Upper lobe of left lung (tissue), 6 donors: ENCODE measurements at places on chromosomes 7 and 10. TPM values are rescaled to one million over a fixed set of nuclear protein-coding genes. Genes with fewer than 3 reads are reported as not detected.
A peak's percentile ranks its signal among the peaks of the same experiment; 100 is the strongest.

DNA sequence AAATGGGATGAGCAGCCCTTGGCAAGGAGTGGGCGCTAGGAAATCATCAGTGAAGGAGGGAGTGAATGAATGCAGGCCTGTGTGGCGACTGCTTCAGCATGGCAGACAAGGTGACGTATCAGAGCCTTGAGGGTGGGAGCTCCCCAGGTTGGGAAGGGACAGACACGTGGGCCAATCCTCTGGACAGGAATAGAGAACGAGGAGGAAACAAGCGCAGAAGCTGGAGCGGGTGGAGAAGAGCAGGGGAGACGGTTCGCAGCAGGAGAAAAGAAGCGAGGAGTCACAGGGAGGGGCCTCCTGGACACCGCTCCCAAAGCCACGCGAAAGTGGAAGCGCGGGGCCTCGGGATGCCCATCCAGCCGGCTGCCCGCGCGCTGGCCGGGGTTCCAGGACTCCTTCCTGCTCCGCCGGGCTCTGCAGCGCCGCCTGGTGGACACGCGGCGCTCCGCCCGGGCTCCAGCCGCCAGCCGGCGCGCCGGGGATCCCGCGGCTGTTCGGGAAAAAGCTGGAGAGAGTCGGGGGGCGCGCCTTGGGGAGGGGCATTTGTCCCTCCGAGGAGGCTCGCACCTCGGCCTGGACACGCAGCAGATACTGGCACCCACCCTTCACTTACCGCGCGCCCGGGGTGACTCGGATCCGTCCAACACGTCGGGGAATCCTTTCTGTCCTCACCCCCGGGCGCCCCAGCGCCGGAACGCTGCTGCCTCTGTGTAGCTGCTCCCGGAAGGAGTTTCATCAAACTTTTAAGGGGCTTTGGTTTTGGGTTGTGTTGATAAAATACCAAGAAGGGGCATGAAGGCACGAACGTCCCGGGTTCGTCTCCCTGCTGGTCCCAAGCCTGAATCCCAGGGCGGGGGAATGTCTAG, 6.3 kb downstream of the ZNF503 start:
- peak overlapping the region; percentile 98 for H3K27ac ChIP-seq
- DNase-seq: peak; percentile 94
- H3K4me3 ChIP-seq: peak overlapping the region; percentile 74
- no peaks in the 10 kb centered on the region for H3K36me3 ChIP-seq
- no peaks in the 10 kb centered on the region for H3K27me3 ChIP-seq
- H3K4me1 ChIP-seq: peaks cover 15% of the 10 kb centered on the region

DNA sequence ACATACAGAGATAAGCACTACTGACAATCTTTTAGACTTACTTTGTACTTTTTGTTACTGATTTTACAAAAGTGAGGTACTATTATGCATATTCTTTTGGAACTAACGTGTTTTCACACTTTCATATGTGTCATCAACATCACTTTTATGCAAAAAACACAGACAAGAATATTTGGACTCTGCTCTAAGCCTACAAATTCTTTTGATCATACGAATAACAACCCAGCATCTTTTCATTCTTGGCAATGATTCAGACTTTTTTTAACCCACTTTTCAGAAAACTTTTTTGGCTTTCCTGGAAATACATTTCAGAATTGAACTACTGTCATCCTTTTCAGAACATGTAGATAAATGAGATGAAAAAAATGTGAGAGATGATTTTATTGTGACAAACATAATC, 30.2 kb downstream of the USP6NL start:
- no peak overlapping the region for H3K27ac ChIP-seq
- DNase-seq: no peak
- no peaks in the 10 kb centered on the region for H3K4me1 ChIP-seq
- no peaks in the 10 kb centered on the region for H3K36me3 ChIP-seq

Gene TNKS2
- total RNA-seq: 35.8 TPM

Gene PDGFA
- total RNA-seq: 40.1 TPM

- H3K27ac ChIP-seq: no peak overlapping the region
- H3K36me3 ChIP-seq: no peaks in the 10 kb centered on the region
- no peak overlapping the region for H3K4me3 ChIP-seq
- no peaks in the 10 kb centered on the region for H3K4me1 ChIP-seq
Observed at GRCh38 chr10:59287587-59288255, 74.6 kb downstream of the FAM13C start.

DNA sequence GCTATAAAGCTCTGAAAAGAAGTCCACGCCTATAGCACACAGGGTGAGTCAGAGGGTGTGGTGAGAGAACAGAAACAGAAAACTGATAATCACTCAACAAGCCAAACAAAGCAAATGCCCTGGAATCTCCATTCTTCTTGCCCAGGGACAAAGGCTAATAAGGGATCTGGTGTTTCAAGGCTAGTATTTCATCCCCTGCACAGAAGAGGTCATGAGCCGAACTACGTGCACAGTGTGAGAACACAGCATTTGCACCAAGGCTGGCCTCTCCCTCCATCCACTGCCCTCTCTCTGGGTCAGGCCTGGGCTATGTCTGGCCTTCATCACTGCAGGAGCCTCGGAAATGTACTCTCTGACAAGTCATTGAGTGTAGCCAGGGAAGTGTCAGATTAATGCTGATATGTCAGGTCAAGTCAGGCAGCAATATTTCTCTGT, 42.7 kb downstream of the PRR15 start:
- H3K36me3 ChIP-seq: no peaks in the 10 kb centered on the region
- peaks cover 4% of the 10 kb centered on the region for H3K4me1 ChIP-seq
- no peak overlapping the region for H3K4me3 ChIP-seq
- DNase-seq: no peak
- H3K27me3 ChIP-seq: no peaks in the 10 kb centered on the region

Gene TFR2
- total RNA-seq: 2.1 TPM

- H3K4me3 ChIP-seq: no peak overlapping the region
- no peak overlapping the region for H3K27ac ChIP-seq
- H3K27me3 ChIP-seq: no peaks in the 10 kb centered on the region
- H3K36me3 ChIP-seq: no peaks in the 10 kb centered on the region
Observed at GRCh38 chr10:58091886-58092285, 175.8 kb downstream of the IPMK start.

Gene GNAI1
- total RNA-seq: 18.9 TPM

GRCh38 chr7:103947026-103947655, 42.3 kb downstream of the RELN start:
- no peaks in the 10 kb centered on the region for H3K4me1 ChIP-seq
- no peak overlapping the region for H3K27ac ChIP-seq
- no peak overlapping the region for H3K4me3 ChIP-seq
- no peak for DNase-seq

DNA sequence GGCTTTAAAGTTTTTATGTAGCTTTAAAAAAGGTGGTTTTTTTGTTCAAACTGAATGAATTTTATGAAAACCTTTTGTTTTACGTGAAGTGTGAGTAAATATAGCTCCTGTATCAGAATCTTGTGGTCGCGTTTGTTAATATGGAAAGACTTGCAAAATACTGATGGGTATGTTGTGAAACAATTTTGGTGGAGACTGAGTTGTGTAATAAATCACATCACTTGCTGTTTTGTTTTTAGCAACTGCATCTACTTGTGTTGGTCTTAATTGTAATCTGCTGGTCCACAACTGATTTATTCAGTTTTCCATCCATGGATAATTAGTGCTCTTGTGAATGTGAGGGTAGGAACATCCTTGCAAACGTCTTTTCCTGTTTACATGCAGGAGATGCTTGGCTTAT, 10.5 kb downstream of the PLXDC2 start:
- DNase-seq: no peak
- H3K27ac ChIP-seq: peak overlapping the region; percentile 48
- H3K36me3 ChIP-seq: no peaks in the 10 kb centered on the region
- H3K4me1 ChIP-seq: peaks cover 28% of the 10 kb centered on the region

DNA sequence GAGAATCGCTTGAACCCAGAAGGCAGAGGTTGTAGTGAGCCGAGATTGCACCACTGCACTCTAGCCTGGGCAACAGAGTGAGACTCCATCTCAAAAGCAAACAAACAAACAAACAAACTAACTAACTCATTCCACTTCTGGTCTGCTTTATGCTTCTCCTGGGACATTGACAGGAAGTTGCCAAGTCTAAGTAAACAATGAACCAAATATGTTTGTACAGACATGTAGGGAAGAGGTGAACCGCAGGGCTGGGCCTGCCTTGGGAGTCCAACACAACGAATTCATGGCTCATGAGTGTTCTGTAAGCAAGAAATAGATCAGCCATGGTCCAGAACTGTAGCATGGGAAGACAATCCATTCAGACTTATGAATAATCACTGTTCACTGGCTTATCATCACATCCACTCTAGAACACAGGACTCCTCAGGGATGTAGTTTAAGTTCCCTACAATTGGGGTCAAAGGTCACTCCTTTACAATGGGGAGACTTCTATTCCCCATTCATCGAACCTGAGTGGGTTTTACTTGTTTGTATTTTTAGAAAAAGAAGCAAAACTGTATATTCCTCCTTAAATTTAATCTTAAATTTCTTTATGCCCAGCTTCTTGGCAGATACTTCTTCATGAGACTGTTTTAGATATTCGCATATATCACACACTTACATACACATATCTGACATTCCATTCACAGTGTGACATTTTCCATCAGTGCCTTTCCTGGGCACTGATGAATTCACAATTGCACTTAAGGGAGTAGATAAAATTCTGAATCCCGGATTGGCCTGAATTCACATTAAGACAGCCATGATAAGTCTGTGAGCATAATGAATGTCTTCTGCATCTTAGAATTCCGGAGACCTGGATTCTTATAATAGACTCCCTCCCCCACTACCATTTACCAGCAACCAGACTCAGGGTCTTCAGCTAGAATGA, 159.1 kb upstream of the EEPD1 start:
- H3K4me3 ChIP-seq: no peak overlapping the region
- H3K27ac ChIP-seq: no peak overlapping the region
- H3K4me1 ChIP-seq: no peaks in the 10 kb centered on the region

Gene ZNRF2
- total RNA-seq: 20.2 TPM

- H3K36me3 ChIP-seq: no peaks in the 10 kb centered on the region
- no peak overlapping the region for H3K27ac ChIP-seq
- H3K4me3 ChIP-seq: no peak overlapping the region
Observed at GRCh38 chr10:49253340-49253906, 45.5 kb upstream of the C10orf71 start.

DNA sequence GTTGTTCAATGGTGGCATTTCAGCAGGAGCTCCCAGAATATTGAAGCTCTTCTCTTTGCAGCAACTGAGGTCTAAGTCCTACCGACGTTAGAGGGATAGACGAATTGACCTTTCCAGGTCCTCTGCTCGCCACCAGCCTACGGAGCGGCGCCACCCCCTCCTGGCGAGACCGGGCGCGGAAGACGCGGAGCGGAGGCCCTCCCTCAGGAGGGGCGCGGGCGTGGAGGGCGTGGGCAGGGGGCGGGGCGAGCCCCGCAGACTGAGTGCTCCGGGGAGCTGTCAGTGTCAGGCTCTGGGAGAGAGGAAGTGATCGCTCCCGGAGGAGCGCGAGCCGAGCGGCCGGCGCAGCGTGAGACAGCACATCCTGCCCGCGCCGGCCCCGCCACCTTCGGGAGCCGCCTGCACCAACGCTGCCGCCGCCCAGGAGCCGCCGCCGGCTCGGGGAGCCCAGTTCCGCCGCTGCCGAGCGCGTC, at the start of gene DYNC1I1:
Gene DYNC1I1, plus strand, starts transcription at position 257 of the 473 bp plus-strand sequence. CDS start 32,176 bp downstream, outside the sequence.
- H3K4me3 ChIP-seq: peak within 1 kb of the TSS; percentile 62
- peak within 1 kb of the TSS; percentile 14 for H3K27ac ChIP-seq

DNA sequence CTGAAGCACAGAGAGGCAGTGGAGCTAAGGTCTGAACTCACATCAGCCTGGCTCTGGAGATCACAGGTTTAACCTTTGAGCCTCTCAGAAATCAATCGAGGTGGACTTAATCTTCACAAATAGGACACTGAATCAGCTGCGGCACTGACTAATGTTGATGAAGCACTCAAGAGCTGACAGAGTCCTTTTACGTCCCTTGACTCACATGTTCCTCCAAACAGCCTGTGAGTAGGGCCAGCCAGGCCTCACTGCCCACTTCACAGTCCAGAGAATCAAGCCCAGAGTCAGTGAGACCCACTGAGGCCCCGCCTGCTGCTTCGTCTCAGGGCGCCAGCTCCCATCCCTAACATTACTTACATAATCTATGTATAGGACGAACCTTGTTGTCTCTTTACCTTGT, 63.1 kb downstream of the TNS3 start:
- no peak for DNase-seq
- peaks cover 24% of the 10 kb centered on the region for H3K4me1 ChIP-seq
- no peak overlapping the region for H3K4me3 ChIP-seq
- H3K27me3 ChIP-seq: no peaks in the 10 kb centered on the region
- peak overlapping the region; percentile 63 for H3K27ac ChIP-seq

DNA sequence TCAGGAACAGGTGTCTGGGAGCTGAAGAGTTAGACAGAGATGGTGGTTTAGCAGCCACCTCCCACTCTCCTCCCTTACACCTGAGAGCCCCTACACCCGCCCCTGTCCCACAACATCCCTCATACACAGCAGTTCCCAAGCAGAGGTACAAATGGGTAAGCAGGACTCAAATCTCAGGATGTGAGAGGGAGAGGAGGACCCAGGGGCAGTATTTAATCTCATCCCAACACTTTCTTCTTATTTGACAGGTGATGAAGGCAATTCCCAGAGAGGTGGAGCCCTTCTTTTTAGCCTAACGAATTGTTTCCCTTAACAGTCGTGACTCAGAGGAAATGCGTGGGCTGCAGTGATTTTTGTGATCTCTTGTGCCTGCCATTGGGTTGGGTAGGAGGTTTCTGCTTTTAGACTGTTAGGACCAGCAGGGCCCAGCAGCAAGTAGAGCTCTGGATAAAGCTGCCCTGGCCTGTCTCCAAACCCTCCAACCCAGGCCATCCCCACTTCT, 191.3 kb downstream of the HECW1 start:
- no peak for DNase-seq
- H3K27ac ChIP-seq: no peak overlapping the region
- H3K4me3 ChIP-seq: no peak overlapping the region
- no peaks in the 10 kb centered on the region for H3K36me3 ChIP-seq
- no peaks in the 10 kb centered on the region for H3K27me3 ChIP-seq
- H3K4me1 ChIP-seq: no peaks in the 10 kb centered on the region

DNA sequence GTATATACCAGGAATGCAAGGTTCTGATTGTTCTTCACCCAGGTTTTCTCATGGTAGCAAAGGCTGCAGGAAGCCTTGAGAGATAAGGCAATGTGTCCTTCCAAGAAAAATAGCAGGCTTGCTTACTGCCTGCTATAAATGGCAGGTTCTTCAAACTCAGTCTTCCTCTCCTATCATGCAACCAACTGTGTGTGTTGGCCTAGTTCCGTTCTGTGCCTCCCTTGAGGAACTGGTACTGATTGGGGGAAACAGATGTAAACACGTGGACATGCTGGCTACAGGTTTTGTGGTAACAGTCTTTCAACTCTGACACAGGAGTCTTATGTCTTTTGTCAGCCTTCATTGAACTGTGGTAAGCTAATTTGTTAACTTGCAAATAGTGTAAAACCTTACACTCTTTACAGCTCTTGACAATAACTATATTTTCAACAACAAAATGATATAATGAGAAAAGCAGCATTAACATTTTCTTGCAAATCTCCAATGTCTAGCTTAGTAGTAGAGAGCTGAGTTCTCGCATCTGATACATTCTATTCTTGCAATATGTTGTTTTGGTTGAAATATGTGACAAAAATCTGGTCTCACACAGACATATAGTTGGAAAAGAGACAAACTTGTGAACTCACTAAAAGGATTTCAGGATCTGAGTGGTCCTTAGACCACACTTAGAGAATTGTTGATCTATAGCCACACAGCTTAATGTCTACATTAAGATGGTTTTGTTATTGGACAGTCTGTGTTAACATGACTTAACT, 54.7 kb upstream of the LSM8 start:
- no peaks in the 10 kb centered on the region for H3K27me3 ChIP-seq
- DNase-seq: no peak
- no peaks in the 10 kb centered on the region for H3K36me3 ChIP-seq
- no peak overlapping the region for H3K27ac ChIP-seq
- H3K4me1 ChIP-seq: no peaks in the 10 kb centered on the region

Gene POM121C
- total RNA-seq: 30.4 TPM
